Heart left ventricle (tissue), 16 donors: ENCODE measurements at places on chromosomes 6 and 20.
A peak's percentile ranks its signal among the peaks of the same experiment; 100 is the strongest.

GRCh38 chr20:12053353-12053752 lies 135.7 kb downstream of the BTBD3 start:
- no peak for DNase-seq

DNA sequence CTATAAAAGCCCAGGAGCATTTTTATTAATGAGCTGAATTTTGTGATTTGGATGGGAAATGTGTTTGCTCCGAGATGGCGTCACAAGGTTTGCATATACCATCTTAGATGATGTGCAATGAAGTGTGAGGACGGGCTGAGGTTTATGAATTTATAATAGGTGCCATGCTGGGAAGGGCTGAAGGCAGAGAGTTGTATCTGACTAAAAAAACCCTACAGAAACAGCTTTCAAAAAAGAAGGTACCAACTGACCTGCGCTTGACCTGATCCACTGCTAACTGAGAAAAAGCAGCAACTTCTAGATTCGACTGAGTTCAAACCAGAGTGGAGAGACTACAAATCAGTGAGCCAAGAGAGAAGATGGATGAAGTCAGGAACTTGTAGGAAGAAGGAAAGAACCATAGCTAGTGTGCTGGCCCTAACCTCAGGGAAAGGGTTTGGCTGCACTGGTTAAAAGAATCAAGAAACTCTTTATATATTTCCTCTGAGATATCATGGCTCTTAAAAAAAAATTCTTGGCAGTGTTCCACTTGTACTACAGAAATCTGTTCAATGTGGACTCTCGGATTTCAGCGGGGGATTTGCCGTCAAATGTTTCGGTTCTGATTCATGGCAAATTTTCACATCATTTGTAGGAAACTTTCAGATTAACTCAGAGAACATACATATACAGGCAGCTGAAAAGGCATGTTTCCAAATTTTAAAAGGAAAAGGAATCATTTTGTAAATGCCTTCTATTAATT lies 56.5 kb upstream of the HDGFL1 start:
- DNase-seq = no peak

- DNase-seq = no peak
Observed at GRCh38 chr20:41501376-41501775, 116.8 kb downstream of the CHD6 start.

DNA sequence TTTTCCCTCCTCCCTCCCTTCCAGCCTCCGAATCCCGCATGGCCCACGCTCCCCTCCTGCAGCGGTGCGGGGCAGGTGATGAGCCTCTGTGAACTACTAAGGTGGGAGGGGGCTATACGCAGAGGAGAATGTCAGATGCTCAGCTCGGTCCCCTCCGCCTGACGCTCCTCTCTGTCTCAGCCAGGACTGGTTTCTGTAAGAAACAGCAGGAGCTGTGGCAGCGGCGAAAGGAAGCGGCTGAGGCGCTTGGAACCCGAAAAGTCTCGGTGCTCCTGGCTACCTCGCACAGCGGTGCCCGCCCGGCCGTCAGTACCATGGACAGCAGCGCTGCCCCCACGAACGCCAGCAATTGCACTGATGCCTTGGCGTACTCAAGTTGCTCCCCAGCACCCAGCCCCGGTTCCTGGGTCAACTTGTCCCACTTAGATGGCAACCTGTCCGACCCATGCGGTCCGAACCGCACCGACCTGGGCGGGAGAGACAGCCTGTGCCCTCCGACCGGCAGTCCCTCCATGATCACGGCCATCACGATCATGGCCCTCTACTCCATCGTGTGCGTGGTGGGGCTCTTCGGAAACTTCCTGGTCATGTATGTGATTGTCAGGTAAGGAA lies at the start of gene OPRM1:
Gene OPRM1 (plus strand): TSS at position 10 of the 612 bp plus-strand sequence. CDS start 305 bp downstream, at position 315.
- peak; percentile 32 for DNase-seq

DNA sequence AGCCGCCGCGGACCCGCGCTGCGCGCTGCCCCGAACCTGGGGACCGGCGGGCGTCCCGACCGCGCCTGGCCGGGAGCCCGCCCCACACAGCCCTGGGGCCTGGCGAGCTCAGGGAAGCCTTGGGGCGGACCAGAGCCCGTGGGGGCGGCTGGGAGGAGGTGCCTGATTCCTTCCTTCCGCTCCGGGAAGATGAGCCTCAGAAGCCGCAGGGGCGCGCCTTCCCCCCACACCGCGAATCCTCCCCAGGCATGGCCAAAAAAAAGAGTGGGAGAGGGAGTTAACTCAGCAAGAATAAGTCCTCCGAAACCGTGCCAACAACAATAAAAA lies at the start of gene CBLN4:
Gene CBLN4 (minus strand): TSS at position 131 of the 327 bp plus-strand sequence. CDS start 1,348 bp downstream, outside the sequence.
- no peak for DNase-seq

GRCh38 chr20:35616465-35617396 lies 1.1 kb downstream of the SPAG4 start:
- DNase-seq = peak; percentile 95

GRCh38 chr6:28664870-28665396 lies 139.3 kb downstream of the GPX5 start:
- no peak for DNase-seq

GRCh38 chr6:72080260-72080941 lies 194.1 kb downstream of the RIMS1 start:
- no peak for DNase-seq

DNA sequence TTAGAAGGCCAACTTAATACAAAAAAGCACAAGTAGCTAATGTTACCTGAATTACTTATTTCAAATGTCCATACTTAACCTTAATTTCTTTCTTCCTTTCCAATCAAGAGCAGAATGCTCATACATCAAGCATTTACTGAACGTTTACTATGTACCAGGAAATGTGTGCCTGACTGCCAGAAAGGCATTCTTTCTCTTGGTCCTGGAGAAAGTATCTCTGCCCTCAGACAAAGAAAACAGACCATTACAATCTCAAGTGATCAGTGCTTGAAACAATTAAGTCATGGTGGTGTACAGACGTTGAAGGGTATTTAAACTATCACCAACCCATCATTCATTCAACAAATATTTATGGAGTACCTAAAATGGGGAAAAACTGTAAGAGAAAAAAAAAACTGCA lies 26.4 kb downstream of the CSNK2A1 start:
- no peak for DNase-seq

DNA sequence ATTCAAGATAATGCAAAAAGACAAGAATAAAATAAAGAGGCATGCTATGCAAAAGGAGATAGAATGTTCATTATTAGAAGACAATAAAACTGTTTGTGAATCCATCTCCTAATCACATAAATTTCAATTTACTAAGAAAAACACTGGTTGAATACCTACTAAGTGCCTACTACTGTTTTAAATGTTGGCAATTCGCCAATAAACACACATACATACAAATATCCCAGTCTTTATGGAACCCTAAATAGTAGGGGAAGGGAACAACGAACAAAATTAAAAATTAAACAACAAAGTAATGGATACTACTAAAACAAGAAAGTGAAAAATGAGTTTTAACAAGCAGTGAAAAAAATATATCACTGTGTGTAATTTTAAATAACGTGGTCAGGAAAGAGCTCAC lies 158.5 kb downstream of the TBC1D32 start:
- no peak for DNase-seq

DNA sequence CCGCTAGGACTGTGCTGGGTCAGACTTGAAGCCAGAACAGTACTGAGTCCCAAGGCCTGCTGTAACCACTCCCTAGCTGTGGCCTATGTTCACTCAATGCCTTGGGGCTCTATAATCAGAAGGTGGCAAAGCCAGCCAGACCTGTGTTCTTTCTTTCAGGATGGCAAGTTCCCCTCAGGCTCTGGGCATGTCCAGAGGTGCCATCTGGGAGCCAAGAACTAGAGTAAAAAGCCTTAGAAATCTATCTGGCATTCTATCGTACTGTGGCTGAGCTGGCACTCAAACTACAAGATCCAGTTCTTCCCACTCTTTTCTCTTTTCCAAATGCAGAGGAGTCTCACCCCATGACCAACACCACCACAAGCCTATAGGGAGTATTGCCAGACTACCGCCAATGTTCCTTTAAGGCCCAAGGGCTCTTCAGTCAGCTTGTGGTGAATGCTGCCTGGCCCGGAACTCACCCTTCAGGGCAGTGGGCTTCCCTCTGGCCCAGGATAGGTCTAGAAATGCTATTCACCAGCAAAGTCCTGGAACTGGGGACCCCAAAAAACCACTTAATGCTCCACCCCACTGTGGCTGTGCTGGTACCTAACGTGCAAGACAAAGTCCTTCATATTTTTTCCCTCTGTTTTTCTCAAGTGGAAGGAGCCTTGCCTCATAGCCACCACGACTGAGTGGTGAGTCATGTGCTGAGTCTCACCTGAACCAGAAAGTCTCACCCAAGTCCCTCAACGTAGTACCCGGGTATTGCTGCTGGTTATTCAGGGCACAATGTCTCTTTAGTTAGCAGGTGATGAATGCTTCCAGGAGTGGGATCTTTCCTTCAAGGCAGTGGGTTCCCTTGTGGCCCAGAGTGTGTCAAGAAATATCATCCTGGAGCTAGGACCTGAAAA lies 8.6 kb upstream of the SIRPB2 start:
- DNase-seq = no peak

GRCh38 chr6:87100216-87100615 lies 5.3 kb upstream of the CGA start:
- DNase-seq = no peak

- no peak for DNase-seq
Observed at GRCh38 chr6:148808786-148809304, 62.0 kb downstream of the UST start.

- DNase-seq = no peak
Observed at GRCh38 chr20:47413189-47413588, 56.7 kb upstream of the ZMYND8 start.

- DNase-seq = peak; percentile 19
Observed at GRCh38 chr6:83057705-83058321, 7.8 kb downstream of the UBE3D start.

GRCh38 chr6:83853178-83854000 lies at the start of gene RIPPLY2:
Gene RIPPLY2, plus strand, starts transcription at chr6:83853360. Its CDS starts 57 bp downstream, at chr6:83853417.
- no peak for DNase-seq

GRCh38 chr6:2993755-2994317 lies 5.9 kb upstream of the NQO2 start:
- DNase-seq = no peak

DNA sequence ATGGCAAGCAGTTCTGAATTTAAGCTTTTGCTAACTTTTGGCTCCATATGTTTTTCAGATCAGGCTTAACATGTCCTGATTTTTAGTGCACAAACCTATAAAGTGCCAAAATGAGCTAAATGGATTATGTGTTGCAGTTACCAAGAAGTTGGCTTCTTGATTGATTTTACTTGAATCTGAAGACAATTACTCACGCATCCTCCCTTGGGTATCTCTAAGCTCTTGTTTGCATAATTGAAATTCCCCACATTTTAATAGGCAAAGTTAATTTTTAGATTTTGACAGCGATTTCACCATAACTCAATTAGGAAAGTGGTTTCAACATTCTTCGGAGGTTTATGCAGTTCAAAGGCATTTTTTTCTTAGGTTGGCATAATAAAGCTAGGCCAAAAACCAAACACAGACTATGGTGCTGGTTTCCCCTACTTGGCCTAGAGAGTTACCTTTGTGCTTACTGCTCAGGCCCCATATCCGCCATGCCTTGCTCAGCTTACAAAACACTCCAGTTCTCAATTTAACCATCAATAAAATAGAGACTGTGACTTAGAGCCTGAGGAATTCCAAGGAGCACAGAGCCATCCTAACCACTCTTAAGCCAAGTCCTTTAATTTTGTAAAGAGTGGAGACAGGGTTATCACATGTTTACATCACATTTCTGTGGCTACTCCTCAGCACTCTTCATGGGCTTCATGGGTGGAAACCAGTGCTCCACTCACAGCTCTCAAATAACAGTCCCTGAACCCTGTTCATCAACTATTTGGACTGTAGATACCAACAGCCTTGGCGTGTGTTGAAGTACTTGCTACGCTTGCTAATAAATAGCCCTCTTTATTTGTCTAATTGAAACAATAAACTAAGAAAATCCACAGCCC lies 32.1 kb downstream of the LAMA4 start:
- DNase-seq = no peak

DNA sequence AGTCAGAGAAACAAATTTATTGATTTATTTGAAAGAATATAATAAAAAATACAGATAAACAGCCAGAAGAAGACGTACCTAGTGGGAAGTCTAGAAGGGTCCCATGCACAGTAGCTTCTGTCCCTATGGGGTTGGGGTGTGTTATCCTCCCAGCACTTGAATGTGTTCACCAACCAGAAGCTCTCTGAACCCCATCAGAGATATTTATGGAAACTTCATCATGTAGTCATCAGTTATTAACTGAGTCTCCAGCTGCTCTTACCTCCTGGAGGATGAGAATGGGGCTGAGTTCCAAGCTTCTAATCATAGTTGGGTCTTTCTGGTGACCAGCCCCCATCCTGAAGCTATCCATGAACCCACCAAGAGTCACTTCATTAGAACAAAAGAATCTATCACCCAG lies 15.4 kb upstream of the USP45 start:
- DNase-seq = no peak

GRCh38 chr6:33768644-33769120 lies 20.2 kb downstream of the LEMD2 start:
- peak; percentile 68 for DNase-seq

- DNase-seq = no peak
Observed at GRCh38 chr6:2940010-2940850, 31.1 kb downstream of the SERPINB6 start.

GRCh38 chr6:63783096-63783495 lies 147.5 kb downstream of the PHF3 start:
- no peak for DNase-seq

DNA sequence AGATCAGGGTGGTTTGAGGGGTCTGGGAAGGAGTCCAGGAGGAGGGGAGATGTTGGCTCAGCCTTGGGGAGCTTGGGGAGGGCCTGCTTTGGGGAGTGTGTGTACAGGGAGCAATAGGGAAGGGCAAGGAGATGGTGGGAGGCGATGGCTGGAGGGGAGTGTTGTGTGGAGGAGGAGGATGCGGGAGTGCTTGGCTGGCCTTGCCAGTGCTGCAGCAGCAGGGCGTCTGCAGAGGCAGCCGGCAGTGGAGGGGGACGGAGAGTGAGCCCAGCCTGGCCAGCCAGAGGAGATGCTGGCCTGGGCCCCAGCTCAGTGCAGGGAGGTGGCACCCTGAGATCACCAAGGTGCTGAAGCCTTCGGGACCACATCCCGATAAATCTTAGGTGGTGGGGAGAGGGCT lies 3.9 kb downstream of the IP6K3 start:
- no peak for DNase-seq

DNA sequence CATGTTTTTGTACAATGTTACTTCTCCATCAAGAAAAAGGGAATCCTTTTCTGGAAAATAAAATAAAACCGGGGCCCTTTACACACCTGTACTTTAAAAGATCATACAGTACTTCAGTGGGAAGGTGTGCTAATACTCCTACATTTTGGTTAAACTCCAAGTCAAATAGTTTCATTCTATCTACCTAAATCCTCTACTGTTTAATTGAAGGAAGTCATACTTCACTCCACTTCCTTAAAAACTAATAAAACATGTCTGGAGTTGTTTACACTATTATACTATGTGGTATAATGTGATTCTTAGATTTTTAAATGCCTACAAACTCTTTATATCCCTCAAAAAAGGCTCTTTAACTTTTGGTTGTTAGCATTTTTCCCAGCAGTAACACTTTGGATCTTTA lies 18.6 kb upstream of the HBS1L start:
- no peak for DNase-seq

GRCh38 chr6:25961619-25962148 lies 918 bp upstream of the TRIM38 start:
- DNase-seq = no peak

GRCh38 chr20:24934101-24934661 lies 14.9 kb upstream of the CST7 start:
- DNase-seq = no peak

- DNase-seq = no peak
Observed at GRCh38 chr6:227074-227782, 65.1 kb upstream of the DUSP22 start.

- no peak for DNase-seq
Observed at GRCh38 chr6:56682635-56683034, 39.9 kb upstream of the DST start.

GRCh38 chr6:88749849-88750248 lies 213.6 kb downstream of the RNGTT start:
- DNase-seq = no peak
